ENCODE measurements at places on chromosomes 12 and 14.

GRCh38 chr14:70118064-70118463 lies 70.7 kb downstream of the SLC8A3 start:
- no peak for DNase-seq

- DNase-seq: no peak
Measured at GRCh38 chr12:95055057-95055456, 18.4 kb downstream of the NR2C1 start.

GRCh38 chr12:12590961-12591360 lies 20.7 kb upstream of the CREBL2 start:
- DNase-seq: no peak

- no peak for DNase-seq
Measured at GRCh38 chr12:3207175-3207574, 130.0 kb downstream of the TSPAN9 start.

GRCh38 chr14:101862711-101863110 lies 101.2 kb downstream of the PPP2R5C start:
- no peak for DNase-seq

DNA sequence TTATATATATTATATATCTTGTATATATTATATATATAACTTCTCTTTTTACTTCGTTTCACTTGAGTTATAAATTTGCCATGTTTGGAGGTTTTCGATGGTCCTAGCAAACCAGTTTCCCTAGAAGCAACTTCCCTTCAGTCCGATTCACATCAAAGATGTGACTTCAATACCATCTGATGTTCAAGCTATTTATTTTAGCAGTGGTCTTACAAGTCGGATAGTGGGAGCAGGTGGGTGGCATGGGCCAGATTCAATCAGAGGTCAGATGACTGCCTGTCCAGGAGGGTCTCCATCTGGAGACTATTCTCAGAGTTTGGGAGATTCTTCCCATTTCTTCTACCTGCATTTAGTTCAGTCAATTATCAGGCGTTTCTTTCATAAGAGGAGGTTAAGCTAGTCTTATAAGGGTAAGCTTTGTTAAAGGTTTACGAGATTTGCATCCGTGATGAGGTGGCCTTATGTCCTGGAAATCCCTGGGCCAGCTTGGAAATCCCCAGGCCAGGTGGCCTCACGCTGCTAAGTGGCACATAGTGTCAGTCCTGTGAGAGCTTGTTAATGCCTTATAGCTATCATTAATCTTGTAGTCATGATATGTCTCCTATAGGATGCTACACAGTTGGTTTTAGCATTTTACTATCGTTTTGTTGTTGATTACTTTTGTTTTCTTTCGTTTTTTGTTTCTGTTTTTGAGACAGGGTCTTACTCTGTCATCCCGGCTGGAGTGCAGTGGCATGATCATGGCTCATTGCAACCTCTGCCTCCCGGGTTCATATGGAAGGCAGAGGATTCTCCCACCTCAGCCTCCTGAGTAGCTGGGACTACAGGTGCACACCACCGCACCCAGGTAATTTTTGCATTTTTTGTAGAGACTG lies 145.8 kb downstream of the BICD1 start:
- no peak for DNase-seq

DNA sequence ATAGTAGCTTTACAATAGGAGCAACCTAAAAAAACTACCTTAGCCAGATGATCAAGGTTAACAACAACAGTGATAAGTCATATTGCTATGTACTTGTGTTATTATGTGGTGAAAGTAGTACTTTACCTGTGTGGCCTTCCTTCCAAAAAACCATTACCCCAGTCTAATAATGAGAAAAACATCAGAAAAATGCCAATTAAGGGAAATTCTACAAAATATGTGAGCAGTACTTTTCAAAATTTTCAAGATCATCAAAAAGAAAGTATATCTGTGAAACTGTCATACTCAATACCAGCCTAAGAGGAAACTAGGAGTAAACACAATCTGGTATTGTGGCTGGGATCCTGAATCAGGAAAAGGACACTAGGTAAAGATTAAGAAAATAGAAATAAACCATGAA lies 165.3 kb upstream of the PKP2 start:
- no peak for DNase-seq

DNA sequence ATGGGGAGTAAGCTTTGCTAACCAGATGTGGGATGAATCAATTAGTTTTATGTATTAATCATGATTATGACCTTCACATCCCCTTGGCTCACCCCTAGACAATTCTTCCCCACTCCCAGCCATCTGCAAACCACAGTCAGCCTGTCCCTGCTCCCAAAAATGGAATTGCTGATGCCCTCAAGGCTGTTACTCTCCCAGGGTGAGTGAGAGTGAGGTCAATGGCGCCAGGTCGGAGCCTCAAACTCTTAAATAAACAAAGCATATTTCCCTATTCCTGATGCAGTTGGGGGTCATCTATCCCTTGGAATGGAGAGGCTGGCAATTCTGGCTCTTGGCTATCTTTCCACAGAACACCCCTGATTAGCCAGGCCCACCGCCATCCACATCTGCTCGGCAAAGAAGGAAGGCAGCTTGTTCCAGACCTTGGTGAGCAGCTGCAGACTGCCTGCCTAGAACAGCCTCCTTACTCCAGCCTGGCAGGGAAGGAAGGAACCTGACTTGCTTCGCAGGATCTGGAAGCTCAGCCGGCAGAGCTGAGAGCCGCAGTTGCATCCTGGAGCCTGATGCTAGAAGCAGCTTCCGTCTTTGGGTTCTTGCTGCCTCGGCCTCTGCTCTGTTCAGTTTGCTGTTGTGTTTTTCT lies 57.0 kb downstream of the SMUG1 start:
- no peak for DNase-seq

- DNase-seq: no peak
Measured at GRCh38 chr12:128009108-128009507, 257.9 kb upstream of the TMEM132C start.

- no peak for DNase-seq
Measured at GRCh38 chr12:66627270-66627987, 51.4 kb downstream of the GRIP1 start.

- DNase-seq: no peak
Measured at GRCh38 chr12:93184672-93185368, 192.9 kb upstream of the NUDT4 start.
